ENCODE measurements at places on chromosomes 6 and 20.

DNA sequence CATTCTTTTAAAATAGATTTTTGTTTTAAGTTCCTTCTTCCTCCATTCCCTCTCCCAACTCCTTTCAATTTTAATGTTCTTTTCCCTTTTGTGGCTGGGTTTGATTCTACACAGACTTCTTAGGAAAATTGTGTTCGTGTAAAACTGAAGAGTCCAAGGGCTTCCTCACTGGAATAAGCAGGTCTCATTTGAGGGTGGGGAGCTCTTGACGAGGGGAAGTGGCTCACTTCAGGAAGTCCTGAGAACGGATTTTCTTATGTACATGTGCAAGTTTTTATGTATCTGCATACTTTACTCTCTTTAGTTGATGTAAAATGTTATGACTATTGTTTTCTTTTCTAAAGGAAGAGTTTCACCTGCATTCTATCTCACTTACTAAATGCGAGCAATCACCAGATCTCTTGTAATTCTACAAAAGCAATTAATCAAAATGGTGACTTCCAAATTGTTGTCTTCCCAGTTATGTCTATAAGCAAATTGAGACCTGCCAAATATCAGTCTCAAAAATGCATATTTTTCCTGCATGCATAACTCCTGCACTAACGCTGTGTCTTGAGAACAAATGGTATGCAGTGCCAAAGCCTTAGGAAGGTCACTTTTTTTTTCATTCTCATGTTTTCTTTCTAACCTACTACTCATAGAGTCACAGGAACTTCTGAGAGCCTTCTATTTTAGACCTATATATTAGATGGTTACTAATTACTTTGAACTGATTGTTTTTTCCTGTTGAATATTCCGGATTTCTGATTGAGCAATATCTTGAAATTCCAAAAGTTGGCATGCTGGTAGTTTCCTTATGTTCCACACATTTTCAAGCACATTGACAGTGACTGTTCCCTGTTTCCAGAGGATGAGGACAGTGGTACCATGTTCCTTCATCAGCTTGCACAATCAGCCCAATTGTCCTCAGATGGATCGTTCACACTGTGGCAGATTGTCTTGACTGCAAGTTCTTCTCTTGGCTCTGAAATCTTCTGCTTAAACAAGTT is 251.9 kb upstream of the PRDM1 start:
- no peak for DNase-seq
- H3K4me3 ChIP-seq = no peak overlapping the region
- H3K27me3 ChIP-seq = no peaks in the 10 kb centered on the region
- peaks cover 14% of the 10 kb centered on the region for H3K4me1 ChIP-seq
- H3K36me3 ChIP-seq = no peaks in the 10 kb centered on the region

- H3K27ac ChIP-seq = no peak overlapping the region
- H3K4me3 ChIP-seq = no peak overlapping the region
- no peaks in the 10 kb centered on the region for H3K27me3 ChIP-seq
These were observed 815.5 kb upstream of the SLC35B3 start for GRCh38 chr6:9250852-9251251.

GRCh38 chr6:31007694-31008093 is 2.6 kb upstream of the MUC22 start:
- peak; percentile 66 for DNase-seq
- H3K4me1 ChIP-seq = no peaks in the 10 kb centered on the region
- peaks cover 12% of the 10 kb centered on the region for H3K27me3 ChIP-seq
- H3K36me3 ChIP-seq = no peaks in the 10 kb centered on the region

- H3K36me3 ChIP-seq = no peaks in the 10 kb centered on the region
- H3K4me1 ChIP-seq = peaks cover 39% of the 10 kb centered on the region
- no peaks in the 10 kb centered on the region for H3K27me3 ChIP-seq
These were observed 154.3 kb downstream of the MRPL14 start for GRCh38 chr6:43972913-43973300.
